Stimulated activated CD4-positive, alpha-beta T cell treated with anti-CD3 and anti-CD28 coated beads, TNF-alpha, amount 100 ng/mL, for 1 hour (primary cell): ENCODE measurements at places on chromosomes 16 and 17.

GRCh38 chr16:86971251-86971650, 345.9 kb downstream of the C16orf95 start:
- DNase-seq, result no peak

- DNase-seq, result no peak
These were observed 26.3 kb upstream of the ABCA3 start for GRCh38 chr16:2366660-2367309.

GRCh38 chr16:86217891-86218270, 292.4 kb upstream of the FOXF1 start:
- DNase-seq, result no peak

GRCh38 chr16:89915303-89916232, 3.1 kb upstream of the MC1R start:
- no peak for DNase-seq

GRCh38 chr16:30458561-30459394, 13.1 kb upstream of the SEPHS2 start:
- peak; percentile 54 for DNase-seq

DNA sequence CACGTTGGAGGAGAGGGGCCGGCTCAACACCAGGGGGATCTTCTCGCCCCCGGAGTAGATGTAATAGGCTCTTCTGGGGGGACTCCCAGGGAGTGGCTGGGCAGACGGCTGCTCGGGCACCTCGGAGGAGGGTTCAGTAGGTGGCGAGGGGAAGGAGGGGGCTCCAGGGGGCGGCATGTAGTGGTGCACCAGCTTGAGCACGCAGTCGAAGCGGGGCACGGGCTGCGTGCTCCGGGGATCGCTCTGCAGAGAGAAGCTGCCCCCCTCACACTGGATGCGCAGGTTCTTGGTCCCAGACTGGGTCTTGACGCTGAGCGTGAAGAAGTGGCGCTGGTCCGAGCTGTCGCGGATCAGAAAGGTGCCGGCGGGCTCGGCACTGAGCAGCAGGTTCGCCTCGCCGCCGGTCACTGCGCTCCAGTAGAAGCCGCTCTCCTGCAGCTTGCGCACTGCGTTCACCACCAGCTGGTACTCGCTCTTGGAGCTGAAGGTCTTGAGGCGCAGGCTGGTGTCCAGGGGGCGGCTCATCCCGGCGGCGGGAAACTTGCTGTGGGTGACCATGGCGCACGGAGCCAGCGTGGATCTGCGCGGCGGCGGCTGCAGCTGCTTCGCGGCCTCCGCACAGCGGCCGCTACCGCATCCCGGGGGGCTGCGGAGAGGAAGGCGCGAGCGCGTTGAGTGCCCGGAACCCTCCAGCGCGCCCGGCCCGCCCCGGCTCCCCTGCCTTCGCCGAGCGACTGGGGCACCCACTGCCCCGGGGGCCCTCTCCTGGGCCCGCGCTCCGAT, 1.1 kb downstream of the SOCS3 start:
- no peak for DNase-seq

GRCh38 chr16:3188675-3188924, 596 bp downstream of the OR1F1 start:
- no peak for DNase-seq

DNA sequence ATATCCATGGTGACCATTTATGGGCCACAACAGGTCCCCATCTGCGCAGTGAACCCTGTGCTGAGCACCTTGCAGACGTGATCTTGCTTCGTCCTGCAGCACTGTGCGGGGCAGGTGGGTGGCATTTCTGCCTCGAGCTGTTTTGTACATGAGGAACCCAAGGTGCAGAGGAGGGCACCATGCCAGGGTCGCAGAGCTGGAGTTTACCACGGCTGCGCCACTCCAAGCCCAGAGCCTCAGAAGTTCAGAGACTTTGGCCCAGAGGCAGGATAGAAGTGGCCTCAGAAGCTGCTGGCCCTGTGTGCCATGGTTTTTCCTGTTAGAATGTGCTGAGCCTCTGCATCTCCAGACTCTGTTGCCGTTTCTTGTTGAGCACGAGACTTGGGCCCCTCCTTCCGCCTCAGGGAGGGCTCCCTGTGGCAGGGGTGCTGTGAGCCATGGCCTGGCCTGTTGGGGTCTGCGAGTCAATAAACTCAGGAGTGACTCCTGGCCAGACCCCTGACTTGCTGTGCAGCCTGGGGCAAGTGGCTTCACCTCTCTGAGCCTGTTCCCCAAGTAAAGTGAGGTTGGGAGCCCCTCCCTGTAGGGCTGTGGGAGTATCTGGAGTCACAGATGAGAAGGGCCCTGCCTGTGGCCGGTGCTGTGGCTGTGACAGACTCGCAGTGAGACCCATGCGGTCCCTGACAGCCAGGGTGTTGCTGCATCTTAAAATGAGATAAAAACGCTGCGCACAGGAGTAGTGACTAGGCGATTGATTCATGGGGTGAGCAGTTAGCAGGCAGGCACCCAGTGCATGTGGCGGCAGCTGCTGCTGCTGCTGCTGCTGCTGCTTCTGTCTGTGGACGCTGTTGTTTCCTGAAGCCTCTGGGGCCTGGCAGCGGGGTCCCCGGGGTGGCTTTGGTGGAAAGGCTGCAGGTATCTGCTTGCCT, 11.8 kb downstream of the MAP2K3 start:
- no peak for DNase-seq

GRCh38 chr17:35188111-35188510, 6.1 kb downstream of the SLC35G3 start:
- no peak for DNase-seq

DNA sequence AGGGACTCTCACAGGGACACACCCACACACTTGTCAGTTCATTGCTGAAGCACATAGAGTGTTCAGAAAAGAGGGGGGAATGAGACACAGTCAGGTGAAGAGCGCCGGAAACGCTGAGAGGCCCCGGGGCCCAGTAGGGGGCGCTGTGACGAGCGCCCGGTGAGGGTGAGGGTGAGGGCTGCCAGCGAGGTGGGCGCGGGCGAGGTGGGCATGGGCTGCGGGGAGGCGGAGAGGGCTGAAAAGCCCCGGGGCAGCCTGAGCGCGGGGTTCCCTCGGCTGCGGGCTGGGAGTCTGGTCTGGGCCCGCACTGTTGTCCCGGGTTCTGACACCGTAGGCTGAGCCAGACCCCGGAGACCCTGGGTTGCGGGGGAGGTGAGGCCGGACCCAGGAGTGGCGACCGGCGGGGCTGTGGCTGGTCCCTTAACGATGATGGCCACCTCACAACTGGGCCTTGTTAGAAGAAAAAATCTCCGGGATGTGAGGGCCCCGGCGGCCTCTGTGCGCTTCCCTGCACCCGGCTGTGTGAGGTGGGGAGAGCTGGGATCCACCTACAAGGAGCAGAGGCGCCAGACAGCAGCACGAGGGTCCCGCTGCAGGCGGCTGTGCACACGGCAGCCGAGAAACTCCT, 91.4 kb downstream of the C16orf78 start:
- no peak for DNase-seq
